ENCODE measurements at places on chromosomes 7 and 10.

DNA sequence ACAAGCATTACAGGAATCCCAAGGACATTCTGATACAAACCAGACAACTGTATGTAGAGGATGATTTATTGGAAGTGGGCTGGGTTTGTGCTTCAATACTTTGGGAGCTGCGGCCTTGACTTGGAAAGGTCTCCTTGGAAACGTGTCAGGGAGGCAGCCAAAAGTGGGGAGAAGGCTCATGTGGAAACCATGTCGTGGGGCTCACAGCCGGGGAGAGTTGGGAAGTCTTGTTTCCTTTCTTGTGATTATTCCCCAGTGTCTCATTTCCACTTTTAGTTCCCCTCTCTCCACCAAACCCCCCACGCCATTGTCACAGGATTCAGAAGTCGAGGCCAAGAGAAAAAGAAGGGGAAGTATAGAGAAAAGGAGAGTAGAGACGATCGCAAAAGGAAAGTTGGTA lies 53.9 kb upstream of the SFMBT2 start:
- DNase-seq: no peak

DNA sequence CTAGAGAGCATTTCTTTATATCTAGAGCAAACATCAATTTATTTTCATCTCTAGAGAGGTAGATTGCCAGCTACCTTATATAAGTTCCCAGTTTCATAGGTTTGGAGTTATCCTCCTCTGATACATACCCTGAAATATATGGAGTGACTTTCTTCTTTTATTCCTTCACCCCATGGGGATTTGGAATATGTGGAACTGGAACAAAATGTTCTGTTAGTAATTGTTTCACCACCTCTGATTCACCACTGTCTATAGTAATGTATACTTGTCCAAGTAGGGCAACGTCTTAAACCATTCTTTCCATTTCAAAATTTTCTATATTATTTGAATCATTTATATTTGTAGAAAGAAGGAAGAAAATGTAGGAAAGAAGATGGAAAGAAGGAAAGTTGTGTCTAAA lies 511.2 kb upstream of the KCND2 start:
- no peak for DNase-seq

DNA sequence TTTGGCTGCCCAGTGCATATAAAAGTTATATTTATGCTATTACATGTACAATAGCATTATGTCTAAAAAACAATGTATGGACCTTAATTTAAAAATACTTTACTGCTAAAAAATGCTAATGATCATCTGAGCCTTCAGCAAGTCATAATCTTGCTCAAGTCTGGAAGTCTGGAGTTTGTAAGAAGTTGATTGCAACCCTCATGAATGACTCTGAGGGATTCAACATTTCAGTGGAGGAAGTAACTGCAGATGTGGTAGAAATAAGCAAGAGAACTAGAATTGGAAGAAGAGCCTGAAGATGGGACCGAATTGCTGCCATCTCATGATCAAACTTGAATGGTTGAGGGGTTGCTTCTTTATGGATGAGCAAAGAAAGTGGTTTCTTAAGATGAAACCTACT lies 13.0 kb upstream of the ADAMTS14 start:
- DNase-seq: no peak

DNA sequence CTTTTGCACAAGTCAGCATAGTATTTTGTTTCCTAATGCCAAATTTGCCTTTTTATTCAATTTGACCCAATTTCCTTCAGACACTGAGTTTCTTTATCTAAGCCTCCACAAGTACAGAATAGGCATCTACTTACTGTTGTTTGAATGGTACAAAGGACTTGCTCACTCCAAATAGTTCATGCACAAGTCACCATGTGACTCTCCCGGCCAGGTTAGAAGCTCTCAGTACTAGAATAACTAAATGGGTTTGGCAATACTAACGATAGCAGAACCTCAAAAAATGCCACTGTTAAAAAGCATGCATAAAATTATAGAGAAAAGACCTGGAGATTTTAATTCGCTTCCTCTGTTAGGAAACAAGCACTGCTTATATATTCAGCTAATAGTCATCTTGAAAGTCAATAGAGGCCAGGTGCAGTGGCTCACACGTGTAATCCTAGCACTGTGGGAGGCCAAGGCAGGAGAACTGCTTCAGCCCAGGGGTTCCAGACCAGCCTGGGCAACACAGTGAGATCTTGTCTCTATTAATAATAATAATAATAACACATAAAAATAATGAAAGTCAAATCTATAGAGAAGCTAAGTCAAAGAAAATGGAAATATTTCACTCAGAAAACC lies 335.8 kb upstream of the MBL2 start:
- DNase-seq: no peak

GRCh38 chr7:31302356-31302755 lies 38.2 kb downstream of the NEUROD6 start:
- DNase-seq: peak; percentile 3

- DNase-seq: no peak
Measured at GRCh38 chr10:119852822-119853221, 19.8 kb downstream of the MCMBP start.

- no peak for DNase-seq
Measured at GRCh38 chr7:105060437-105060836, 46.4 kb downstream of the KMT2E start.

DNA sequence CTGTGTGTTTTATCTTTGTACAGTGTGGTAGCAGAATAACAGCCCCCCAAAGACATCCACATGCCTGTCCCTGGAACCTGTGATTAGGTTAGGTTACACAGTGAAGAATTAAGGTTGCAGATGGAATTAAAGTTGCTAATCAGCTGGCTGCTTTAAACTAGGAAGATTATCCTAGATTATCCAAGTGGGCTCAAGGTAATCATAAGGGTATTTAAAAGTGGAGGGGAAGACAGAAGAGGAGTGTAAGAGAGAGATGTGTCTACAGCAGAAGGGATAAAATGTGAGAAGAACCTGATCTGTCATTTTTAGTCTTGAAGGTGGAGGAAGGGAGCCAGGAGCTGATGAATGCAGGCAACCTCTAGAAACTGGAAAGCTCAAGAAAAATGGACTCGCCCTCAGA lies 117.6 kb downstream of the ARHGAP22 start:
- no peak for DNase-seq

DNA sequence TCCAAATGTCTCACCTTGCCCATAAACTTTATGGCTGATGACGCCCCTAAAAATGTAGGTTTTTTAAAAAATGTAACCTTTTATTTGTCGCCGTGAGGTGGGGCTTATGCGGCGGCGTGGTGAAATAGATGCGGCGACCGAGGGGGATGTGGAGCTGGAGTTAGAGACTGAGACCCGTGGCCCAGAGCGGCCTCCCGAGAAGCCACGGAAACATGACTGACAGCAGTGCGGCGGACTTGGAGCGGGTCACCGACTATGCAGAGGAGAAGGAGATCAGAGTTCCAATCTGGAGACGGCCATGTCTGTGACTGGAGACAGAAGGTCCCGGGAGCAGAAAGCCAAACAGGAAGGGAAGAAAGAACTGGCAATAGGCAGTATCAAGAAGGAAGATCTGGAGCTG lies 46.5 kb downstream of the C7orf33 start:
- no peak for DNase-seq

- no peak for DNase-seq
Measured at GRCh38 chr7:81676813-81677212, 93.0 kb downstream of the HGF start.

DNA sequence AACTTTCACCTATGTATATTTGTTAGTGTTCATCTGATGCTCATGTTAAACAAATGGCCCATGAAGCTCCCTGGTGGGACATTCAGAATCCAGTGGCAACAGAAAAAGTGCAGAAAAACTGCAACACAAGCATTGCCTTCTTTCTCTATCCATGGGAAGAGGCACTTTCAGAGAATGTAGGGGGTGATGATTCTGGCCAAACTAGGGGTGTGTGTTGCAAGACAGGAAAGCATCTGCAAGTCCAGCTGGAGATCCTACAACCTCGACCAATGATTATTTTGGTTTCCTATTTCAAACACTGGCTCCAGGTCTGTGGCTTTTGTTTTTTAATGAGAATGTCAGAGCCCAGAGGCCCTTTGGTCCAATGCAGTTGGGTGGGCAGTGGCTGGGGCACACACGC lies 198.7 kb downstream of the CXCL12 start:
- DNase-seq: no peak

- DNase-seq: no peak
Measured at GRCh38 chr7:116621649-116622048, 50.3 kb upstream of the MET start.

GRCh38 chr7:130266258-130266960 lies at the start of gene CPA2:
CPA2 (plus strand) TSS chr7:130266863; CDS start chr7:130266882, 19 bp downstream.
- DNase-seq: no peak

DNA sequence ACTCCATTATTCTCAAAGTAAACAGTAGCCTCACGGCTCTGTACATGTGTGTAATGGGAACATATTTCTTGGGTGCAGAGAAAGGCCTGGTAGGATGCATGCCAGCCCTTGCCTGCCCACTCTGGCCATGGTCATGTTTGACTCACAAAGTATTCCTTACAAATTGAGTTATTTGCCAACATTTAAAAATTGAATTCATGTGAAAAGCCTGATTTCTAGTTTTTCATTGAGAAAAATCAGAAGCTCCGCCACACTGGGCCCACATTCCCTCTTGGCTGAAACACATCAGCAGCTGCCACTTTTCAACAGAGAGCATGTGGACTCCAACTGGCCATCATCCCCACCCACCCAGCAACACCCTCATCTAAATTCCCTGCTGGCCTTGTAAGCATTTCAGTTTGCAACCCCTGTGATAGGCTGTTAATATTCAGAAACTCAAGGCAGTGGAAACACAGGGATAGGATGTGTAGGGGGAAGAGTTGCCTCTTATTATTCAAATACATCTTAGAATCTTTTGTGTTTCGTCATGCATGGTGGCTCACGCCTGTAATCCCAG lies 40.9 kb downstream of the CDH23 start:
- no peak for DNase-seq

DNA sequence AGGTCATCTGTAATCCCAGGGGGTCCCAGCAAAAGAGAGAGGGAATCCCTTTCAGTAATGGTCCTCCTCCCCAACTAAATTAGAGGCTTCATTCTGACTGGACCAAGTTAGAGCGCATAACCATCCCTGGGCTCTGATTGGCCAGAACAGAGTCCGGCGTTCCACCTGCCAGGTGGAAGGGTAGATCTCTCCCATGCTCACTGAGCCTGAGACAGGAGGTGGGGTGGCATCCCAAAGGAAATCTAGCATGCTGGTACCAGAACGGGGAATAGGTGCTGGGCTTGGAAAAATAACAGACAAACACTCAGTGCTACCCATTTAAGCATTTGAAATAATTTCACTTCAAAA lies 21.0 kb upstream of the TSPAN33 start:
- no peak for DNase-seq

All from fibroblast of skin of left quadriceps (primary cell).